ENCODE measurements at places on chromosomes 6 and 20.

- DNase-seq = no peak
These were observed 41.8 kb downstream of the RBM38 start for GRCh38 chr20:57432862-57433491.

- DNase-seq = no peak
These were observed 55.9 kb upstream of the RNF24 start for GRCh38 chr20:4071178-4071693.

DNA sequence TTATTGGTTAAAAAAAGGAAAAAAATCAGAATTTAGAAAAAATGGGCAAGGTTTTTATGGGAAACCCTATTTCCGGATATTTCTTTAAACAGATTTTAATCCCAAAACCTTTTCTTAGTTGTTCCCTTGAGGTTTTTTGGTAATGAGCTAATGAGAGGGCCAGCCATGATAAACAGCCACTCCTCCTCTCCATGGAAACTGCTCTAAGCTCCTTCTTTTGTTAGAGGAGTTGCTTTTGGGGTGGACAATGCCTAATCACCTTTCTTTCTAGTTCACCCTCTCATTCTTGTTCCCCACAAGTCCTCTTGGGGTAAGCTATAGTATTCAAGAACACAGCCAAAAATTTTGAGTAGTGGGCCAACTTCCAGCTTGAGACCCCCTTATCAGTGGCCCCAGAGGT lies 105.0 kb upstream of the FAM184A start:
- no peak for DNase-seq

DNA sequence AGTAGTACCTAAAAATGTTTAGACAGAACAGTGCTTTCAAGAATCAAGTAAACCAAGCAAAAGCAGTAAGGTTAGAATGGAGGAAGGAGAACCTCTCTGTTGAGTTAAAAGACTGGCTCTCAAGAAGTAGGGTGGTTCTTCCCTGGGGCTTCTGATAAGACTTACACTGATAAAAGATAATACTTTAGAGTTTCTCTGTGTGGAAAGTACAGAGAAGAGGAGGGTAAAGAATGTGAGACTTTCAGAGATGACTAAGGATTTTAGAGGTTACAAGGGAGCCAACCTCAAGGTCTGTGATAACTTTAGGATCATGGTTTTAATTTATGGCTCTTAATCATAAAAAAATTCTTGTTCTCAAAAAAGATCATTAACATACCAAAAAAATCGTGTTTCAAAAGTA lies 30.9 kb upstream of the ALDH8A1 start:
- no peak for DNase-seq

GRCh38 chr6:132952986-132953385 lies 138.6 kb downstream of the RPS12 start:
- DNase-seq = no peak

DNA sequence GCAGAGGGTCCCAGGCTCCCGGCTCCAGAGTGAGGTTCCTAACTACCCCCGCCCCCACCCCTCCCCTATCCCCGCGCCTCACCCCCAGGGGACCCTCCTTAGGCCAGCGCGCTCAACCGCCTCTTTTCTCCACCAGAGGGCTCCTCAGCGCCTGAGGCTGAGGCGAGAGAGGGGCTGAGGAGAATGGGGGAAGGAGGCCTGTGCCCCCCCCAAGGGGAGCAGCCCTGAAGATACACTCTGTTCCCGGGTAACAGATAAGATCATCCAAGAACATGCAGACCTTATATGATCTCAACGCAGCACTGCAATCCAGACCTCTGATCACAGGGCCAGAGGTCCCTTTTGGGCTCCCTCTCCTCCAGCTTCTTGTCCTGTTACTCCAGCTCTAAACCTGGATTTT lies 43.3 kb upstream of the MRPS10 start:
- peak; percentile 29 for DNase-seq

GRCh38 chr6:108574457-108575141 lies 13.9 kb downstream of the FOXO3 start:
- no peak for DNase-seq

GRCh38 chr6:169779896-169780295 lies 28.5 kb downstream of the ERMARD start:
- DNase-seq = no peak

DNA sequence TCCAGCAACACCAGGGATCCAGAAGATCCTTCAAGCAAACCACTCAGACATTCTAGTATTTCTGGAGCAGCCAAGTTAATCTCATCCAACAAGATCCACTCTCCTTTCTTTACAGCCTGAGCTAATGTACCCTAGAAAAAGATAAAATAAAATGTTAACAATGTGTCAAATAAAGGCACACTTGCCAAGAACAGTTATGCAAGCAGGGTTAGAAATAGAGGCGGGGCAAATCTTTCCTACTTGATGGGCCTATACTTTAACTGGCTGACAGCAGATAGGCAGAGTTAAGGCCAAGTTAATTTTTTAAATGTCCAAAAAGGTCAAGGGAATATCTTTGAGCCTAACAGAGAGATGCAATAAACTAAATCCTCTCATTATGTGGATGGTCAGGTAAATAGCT lies 60.8 kb downstream of the MDN1 start:
- DNase-seq = no peak

DNA sequence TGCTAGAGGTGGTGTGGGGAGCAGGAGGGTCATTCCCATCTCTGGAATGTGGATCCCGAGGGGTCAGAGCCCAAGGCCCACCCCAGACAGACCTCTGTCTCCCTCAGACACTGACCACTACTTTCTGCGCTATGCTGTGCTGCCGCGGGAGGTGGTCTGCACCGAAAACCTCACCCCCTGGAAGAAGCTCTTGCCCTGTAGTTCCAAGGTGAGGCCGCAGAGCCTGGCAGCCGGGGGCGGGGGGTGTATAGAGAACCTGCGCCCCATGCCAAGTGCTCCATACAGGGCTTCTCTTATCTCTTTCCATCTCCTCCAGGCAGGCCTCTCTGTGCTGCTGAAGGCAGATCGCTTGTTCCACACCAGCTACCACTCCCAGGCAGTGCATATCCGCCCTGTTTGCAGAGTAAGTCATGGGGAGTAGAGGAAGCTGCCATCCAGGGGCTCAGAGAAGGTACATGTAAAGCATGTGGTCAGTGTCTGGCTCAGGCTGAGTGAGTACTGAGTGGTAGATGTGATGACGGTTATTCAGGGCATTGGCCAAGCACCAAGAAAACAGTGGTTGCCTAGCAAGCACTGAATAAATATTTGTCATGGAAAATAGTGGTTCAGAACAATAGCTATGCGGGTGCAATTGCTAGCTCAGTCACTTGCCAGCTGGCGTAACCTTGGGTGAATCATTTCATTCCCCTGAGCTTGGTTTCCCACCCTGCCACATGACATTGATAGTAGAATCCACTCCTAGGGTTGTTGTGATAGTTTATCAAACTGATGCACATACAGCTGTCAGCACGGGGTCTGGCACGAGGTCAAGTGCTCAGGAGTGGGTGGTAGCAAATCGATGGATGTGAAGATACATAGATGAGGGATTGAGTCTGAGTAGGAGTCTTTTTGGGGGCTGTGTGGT lies 3.5 kb downstream of the PIGT start:
- peak; percentile 65 for DNase-seq

DNA sequence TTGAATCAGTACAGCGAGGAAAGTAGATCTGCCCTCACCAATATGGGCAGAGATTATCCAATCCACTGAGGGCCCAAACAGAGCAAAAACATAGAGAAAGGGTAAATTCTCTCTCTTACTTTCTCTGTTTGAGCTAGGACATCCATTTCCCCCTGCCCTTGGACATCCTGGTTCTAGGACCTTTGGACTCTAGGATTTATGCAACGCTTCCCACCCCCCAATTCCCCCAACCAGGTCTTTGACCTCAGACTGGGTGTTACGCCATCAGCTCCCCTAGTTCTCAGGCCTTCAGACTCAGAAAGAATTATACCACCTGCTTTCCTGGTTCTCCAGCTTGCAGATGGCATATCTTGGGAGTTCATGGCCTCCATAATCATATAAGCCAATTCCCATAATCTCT lies 10.2 kb upstream of the B3GAT2 start:
- no peak for DNase-seq

DNA sequence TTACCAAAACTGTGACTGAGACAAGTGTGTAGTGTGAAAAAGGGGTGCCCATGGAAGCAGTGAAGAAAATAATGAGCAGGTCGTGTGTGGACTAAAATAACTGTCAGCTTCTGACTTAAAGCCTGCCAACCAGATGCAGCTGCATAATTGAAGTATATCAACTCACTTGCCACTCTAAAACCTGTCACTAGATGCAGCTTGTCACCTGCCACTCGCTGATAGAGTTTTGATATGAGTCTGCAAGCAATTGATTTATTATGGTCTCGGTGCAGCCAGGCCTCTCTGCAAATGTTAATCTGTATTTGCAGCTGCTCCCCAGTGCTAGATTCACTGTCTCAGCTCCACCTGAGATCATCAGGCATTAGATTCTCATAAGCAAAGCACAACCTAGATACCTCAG lies 1090.0 kb upstream of the EYS start:
- no peak for DNase-seq

DNA sequence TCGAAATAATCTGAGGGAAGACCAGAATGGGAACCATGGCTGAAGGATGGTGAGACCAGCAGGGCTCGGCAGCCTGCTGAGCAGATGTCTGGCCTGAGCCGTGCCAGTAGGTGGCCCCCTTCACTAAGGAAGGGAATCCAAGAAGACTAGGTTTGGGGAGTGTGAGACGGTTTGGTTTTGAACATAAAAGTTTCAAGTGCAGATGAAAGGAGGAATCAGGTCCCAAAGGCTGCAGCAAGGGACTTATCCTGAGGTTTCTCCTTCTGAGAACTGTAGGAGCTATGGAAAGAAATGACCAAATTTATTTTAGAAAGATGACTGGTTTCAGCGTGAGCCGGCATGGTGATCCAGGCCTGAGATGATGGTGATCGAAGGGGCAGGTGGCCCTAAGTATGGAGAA lies 4.6 kb upstream of the OSER1 start:
- peak; percentile 62 for DNase-seq

- no peak for DNase-seq
These were observed 25.8 kb upstream of the NRSN1 start for GRCh38 chr6:24100024-24100769.

GRCh38 chr6:125952764-125953501 lies 3.6 kb upstream of the HINT3 start:
- peak; percentile 27 for DNase-seq

- no peak for DNase-seq
These were observed 30.0 kb downstream of the SIRPA start for GRCh38 chr20:1924910-1925861.

GRCh38 chr6:118700531-118700930 lies 49.1 kb upstream of the CEP85L start:
- no peak for DNase-seq

DNA sequence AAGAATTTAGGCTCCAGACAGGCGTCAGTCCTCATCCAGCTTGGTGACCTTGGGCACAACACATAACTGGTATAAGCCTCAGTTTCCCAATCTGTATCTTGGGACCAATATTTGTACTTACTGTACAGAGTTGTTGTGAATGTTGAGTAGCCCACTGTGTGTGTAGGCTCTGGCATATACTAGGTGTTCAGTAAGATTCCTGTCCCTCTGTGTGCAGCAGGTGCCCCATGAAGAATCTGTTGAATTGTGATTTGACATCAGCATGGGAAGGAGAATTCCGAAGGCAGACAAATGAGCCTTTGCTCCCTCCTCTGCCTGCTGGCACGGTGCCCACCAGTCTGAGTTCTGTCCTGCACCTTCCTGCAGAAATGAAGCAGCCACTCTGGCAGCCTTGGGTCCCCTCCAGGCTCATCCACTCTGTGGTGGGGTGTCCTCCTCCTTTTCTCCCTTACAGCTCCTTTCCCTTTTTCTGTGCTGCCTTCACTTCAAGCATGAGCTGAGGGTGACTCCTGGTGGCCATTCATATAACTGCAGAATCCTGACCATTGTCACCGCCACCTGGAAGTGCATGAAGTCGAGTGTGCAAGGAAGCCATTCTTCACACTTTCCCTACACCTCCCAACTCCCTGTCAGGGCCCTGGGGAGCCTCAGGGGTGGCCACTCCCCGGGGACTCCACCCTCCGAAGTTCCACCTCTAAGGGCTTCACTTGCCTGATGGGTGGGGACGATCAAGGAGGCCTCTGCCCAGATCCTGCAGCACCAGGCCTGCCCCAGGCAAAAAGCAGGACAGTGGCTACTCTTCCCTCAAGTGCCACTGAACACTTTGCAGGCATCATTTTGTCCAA lies 48.2 kb downstream of the MRPL14 start:
- peak; percentile 71 for DNase-seq

DNA sequence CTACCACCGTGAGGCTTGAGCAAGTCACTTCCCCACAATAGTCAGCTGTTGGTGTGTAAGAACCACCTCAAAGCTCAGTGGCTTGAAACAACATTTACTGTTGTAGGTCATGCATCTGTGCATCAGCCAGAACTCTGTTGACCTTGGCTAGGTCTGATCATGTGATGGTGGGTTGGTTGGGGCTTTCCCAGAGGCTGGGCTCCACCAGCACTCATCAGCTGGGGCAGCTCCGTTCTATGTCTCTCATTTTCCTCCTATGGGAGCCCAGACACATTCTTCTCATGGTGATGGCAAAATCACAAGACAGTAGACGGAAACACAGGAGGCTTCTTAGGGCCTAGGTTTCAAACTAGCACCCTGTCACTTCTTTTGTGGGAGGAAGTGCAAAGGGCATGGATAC lies 42.8 kb upstream of the PSMF1 start:
- DNase-seq = no peak
